ENCODE measurements at places on chromosomes 16 and 17. TPM values are rescaled to one million over a fixed set of nuclear protein-coding genes. Genes with fewer than 3 reads are reported as not detected.

DNA sequence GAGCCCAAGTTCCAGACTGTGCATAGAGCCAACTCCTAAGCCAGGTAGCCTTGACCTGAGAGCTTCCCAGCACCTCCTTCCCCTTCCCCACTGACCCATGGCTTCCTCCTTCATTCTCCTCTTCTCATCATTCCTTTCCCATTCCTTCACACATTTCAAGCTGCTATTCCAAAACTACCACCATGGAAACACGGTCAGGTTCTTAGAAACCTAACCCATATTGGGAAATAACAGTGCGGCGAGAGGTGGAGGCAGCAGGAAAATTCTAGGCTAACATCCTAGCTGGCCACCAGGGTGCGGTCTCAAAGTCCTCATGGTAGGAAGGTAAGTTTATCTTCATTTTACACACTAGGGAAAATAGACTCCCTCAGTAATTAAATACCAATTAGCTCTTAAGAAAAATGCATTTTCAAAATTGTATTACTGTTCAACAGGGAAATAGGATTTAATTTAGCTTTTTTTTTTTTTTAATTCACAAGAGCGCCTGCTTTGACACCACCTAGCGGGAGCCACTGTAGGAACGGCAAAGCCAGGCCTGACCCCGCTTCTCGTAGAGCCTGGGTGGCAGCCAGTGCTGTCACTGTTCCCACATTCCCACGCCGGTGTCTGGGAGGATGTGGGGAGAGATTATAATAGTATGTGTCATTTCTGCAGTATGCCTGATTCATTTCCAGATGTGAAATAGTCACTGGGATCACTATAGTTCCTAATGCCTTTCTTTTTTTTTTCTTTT is 14.0 kb upstream of the SPHK1 start:
- peak; percentile 34 for DNase-seq

- DNase-seq = no peak
These were observed 586.3 kb downstream of the KCNJ18 start for GRCh38 chr17:22278302-22279275.

- no peak for DNase-seq
These were observed 34.4 kb upstream of the SLC39A11 start for GRCh38 chr17:73126716-73127473.

- DNase-seq = no peak
These were observed 36.0 kb downstream of the PIMREG start for GRCh38 chr17:6480303-6480675.

- DNase-seq = no peak
These were observed 15.9 kb upstream of the ICAM2 start for GRCh38 chr17:64036198-64036922.

GRCh38 chr17:76529224-76530094 is 8.1 kb downstream of the CYGB start:
- no peak for DNase-seq

Gene MSI2
- 24.7 TPM for total RNA-seq

DNA sequence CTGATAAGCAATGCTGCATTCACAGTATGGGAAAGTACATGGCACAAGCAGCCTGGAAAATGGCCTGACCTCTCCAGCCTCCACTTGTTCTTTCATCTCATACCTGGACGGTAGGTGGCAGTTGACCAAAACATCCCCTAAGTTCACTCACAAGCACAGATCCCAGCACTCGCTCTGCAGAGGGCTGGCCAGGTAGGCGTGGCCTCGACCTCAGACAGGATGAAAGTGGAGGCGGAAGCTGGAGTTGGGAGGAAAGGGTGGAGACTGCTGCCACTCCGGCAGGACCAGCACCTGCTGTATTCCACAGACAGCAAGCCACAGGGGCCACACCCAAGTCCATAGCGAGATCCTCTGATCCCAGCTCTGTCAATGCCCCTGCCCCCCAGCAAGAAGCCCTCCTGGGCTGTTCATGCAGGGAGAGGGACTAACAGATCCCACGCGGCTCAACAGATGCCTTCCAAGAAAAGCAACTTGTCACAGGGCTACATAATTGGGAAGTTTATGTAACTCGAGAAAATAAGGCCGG is 31.3 kb downstream of the ZCCHC14 start:
- DNase-seq = peak; percentile 69

Gene LDHD
- 2.6 TPM for total RNA-seq

GRCh38 chr16:56094231-56094630 is 97.1 kb upstream of the GNAO1 start:
- no peak for DNase-seq

GRCh38 chr17:82297280-82297713 is 20.1 kb downstream of the CD7 start:
- DNase-seq = peak; percentile 77

Gene CCL17
- total RNA-seq = not detected

Gene PPL
- 3.5 TPM for total RNA-seq

DNA sequence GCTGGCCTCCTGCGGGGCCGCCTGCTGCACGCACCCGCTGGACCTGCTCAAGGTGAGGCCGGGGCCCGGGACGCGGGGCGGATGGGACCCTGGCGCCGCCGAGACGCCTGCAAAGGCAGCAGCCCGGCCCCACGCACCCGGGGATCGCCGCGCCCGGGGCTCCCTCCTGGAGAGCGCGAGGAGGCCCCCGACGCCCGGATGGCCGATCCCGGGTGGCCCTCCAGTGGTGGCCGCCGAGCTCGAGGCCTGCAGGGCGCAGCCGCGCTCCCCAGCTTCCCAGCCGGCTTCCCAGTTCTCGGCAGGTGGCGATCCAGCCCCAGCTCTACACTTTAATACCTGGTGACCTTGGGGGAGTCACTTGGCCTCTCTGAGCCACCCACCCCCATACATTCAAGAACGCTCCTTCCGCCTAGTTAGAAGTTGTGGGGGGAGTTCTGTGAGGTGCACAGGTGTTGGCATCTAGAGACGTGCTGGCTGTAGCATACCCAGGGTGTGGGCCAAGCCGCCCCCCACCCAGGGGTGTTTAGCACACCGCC is 452 bp downstream of the SLC25A10 start:
- DNase-seq = no peak

Gene GP1BA
- not detected for total RNA-seq

- DNase-seq = no peak
These were observed 110.7 kb downstream of the SOCS1 start for GRCh38 chr16:11145173-11145818.

Gene CREBBP
- total RNA-seq = 15.2 TPM

DNA sequence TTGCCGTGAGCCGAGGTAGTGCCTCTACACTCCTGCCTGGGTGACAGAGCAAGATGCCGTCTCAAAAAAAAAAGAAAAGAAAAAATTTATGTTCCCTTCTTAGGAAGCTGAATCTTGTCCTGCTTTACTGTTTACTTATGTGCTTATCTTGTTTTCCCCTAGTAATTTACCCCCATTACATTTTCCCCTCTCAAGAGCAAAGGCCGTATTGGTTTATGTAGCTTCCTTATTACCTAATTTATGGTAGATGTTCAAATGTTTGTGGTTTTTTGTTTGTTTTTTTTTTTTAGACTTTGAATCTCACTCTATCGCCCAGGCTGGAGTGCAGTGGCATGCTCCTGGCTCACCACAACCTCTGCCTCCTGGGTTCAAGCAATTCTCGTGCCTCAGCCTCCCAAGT is 10.3 kb upstream of the SLC52A1 start:
- no peak for DNase-seq

GRCh38 chr17:2415081-2415480 is 14.2 kb upstream of the MNT start:
- no peak for DNase-seq

- no peak for DNase-seq
These were observed 1.6 kb upstream of the WFIKKN2 start for GRCh38 chr17:50833510-50834428.

Gene BPTF
- total RNA-seq = 31.7 TPM

DNA sequence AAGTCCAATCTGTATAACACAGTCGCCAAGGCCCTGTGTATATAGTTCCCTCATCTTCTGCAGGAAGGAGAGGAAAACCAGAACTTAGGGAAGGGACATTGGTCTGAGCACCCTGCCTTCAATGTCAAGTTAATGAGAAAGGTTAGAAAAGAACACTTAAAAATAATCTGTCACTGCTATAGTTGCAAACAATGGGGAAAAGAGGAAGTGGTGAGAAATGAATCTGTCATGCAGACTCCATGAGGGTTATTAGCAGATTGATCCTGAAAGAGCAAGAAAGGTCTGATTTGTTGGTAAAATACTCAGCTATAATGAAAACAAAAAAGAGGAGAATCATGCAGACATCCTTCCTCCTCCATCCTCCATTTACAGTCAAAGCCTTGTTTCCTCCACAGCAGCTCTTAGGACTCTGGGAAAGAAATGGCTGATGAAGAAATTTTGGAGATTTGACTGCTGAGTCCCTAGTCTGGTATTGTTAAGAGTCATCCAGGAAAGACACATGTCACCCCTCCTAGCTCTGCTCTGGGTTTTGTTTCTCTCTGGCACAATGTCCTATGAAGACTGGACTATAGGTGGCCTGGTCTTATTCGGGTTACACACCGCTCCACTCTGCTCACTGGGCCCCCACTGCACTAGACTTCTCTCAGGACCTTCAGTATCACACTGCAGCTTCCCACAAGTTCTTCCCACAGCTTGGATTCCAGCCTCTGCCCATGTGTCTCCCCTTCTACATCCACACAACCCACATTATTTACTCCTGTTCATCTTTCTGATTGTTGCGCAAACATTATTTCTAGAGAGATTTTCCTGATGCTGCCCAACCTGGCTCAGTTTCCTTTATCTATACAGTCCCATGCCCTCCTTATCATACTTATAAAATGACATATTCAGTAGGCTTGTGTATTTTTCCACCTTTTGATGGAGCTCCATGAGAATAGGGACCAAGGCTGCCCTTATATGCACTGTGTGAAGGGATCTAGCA is 56.5 kb upstream of the XYLT1 start:
- DNase-seq = no peak

Gene CYB5B
- total RNA-seq = 107 TPM

DNA sequence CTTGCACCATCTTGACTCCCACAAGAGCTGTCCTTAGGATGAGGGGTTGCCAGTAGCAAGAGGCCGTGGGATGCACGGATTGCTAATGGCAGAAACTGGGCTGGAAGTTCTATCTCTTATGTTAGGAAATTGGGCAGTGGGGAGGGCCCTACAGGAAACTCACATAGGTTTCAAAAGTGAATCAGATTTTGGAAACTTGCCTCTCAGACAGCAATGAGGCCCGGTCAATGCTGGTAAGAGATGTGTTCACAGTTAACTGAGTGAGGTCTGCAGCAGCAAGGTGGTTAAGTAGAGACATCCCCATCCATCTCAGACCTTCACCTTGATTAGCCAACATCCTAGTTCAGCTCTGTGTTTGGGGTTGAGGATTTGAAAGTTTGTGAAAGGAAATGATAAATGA is 164.7 kb downstream of the ABCA8 start:
- DNase-seq = no peak

DNA sequence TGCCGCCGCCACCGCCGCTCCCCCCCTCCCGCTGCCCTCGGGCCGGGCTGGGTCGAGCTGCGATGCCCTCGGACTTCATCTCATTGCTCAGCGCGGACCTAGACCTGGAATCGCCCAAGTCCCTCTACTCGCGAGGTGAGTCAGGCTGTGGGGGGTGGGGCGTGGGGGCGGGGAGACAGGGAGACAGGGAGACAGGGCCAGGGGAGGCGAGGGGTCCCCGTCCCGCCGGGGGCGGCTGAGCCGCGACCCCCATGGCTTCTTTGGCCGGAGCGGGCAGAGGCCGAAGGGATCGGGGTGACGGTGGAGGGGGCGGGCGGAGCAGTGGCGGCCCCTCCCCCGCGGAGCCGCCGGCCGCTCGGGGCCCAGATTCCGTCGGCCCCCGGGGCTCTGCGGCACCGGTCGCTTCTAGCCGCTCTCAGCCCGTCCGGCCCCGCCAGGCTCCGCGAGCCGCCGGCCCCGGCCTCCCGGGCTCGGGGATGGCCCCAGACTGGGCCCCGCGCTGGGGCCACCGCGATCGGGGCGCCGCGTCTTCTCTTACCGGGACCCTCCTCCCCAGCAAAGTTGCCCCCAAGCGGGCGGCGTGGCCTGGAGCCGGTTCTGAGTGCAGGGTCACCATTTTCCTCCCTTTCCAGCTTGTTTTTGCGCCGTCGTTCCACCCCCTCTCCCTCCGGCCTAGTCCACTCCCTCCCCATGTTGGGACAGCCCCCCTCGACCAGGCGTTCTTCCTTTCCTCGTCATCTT is 644 bp downstream of the NFAT5 start:
- DNase-seq = peak; percentile 32

GRCh38 chr16:80171199-80171598 is 369.6 kb upstream of the DYNLRB2 start:
- no peak for DNase-seq

Gene KRT17
- total RNA-seq = 0.42 TPM

Gene EPX
- total RNA-seq = not detected

DNA sequence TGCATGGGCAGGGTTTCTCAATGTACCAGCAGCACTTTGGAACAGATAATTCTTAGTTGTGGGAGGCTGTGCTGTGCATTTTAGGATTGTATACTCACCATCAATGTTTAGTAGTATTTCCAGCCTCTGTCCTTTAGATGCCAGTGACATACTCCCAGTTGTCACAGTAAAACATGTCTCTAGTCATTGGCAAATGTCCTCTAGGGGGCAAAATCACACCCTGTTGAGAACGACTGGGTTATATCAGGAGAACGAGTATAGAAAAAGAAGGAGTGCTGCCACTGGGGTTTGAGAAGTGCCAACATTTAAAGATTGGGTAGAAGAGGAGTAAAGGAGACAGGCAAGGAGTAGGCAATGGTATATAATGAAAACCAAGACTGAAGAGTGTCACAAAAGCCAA is 37.9 kb upstream of the SMIM36 start:
- DNase-seq = peak; percentile 29

Gene TBC1D3
- not detected for total RNA-seq

GRCh38 chr16:57959121-57959520 is 11.8 kb downstream of the CNGB1 start:
- DNase-seq = no peak

Gene ARL5C
- total RNA-seq = not detected

DNA sequence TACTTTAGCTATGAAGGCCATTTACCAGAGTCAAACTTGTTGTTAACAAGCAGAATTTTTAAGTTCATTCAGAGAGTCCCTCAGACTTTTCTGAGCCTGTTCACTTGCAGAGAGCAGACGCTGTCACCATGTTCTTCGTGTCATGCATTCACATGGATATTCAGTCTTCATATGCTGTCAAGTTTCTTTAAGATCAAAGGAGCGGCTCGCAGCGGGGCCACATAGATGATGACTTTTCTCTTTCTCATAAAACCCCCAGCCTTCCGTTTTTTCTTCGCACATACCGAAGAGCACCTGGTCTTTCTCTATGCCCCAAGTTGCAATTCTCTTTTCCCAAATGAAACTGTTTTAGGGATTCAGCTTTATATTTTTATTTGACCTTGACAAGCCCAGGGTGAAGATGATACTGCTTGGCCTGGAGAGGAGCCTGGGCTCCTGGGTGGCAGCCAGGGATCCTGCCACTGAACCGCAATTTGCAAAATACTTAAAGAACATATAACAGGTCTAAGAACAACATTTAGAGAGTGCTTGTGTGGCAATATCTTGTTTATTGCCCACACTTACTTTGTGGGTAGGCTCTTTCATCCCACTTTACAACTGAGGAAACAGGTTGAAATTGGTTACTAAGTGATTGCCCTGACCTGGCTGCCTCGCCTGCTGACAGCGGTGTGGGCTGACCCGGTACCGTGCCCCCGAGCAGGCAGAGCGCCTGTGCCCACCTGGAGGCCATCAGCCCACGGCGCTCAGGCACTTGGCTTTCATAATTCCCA is 22.9 kb downstream of the SEC14L1 start:
- no peak for DNase-seq

- DNase-seq = no peak
These were observed 11.4 kb downstream of the SLC7A6 start for GRCh38 chr16:68275611-68276191.

GRCh38 chr17:55763856-55764255 is 13.0 kb downstream of the PCTP start:
- DNase-seq = no peak

Measured in NCI-H460 (cell line).